ENCODE measurements at places on chromosomes 7 and 10.

DNA sequence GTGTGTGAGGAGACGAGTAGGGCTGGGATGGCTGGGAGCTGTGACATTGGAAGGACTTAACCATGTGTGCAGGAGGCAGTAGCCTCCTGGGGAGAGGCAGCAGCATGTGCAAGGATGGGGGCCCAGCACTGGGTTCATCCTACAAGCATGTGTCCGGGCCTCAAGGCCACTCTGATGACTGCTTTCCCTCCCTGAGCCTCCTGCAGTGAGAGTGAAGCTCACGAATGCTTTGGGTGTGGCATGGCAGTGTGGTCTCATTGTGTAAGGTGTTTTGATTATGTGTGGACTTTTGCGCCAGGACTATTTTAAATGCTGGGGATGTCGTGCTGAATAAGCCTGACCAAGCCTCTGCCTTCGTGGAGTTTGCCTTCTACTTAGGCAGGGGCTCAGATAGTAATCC is 122.0 kb upstream of the INSYN2A start:
- no peak for DNase-seq

DNA sequence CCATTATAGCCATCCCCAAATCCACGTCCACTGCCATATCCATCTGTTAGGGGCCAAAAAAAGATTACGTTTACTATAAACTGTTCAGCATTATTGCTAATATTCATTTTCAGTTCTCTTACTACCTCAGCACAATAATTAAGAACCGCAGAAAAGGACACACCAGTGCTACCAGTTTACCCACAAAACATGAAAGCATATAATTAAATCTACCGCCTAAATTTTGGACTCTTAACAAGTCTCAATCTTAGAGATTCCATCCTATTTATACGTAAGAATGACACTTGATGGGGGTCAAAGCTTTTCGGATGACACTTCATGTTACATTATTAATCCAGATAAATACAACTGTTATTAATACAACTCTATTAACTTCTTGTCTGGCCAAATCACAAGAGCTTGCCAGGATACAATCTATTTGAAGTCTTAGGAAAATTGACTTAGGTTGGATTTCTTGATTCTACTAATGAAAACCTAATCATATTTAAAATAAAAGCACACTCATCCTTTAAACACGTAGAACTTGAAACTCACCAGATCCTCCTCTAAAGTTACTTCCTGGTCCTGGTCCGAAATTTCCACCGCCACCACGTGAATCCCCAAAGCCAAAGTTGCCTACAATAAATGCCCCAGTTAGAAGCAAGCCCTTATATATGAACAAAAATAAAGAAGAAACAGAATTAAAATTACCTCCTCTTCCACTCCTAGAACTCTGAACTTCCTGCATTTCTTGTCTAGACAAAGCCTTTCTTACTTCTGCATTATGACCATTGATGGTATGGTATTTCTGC is 4.5 kb downstream of the HNRNPA2B1 start:
- no peak for DNase-seq

GRCh38 chr10:30036811-30037210 is 22.6 kb downstream of the JCAD start:
- no peak for DNase-seq

DNA sequence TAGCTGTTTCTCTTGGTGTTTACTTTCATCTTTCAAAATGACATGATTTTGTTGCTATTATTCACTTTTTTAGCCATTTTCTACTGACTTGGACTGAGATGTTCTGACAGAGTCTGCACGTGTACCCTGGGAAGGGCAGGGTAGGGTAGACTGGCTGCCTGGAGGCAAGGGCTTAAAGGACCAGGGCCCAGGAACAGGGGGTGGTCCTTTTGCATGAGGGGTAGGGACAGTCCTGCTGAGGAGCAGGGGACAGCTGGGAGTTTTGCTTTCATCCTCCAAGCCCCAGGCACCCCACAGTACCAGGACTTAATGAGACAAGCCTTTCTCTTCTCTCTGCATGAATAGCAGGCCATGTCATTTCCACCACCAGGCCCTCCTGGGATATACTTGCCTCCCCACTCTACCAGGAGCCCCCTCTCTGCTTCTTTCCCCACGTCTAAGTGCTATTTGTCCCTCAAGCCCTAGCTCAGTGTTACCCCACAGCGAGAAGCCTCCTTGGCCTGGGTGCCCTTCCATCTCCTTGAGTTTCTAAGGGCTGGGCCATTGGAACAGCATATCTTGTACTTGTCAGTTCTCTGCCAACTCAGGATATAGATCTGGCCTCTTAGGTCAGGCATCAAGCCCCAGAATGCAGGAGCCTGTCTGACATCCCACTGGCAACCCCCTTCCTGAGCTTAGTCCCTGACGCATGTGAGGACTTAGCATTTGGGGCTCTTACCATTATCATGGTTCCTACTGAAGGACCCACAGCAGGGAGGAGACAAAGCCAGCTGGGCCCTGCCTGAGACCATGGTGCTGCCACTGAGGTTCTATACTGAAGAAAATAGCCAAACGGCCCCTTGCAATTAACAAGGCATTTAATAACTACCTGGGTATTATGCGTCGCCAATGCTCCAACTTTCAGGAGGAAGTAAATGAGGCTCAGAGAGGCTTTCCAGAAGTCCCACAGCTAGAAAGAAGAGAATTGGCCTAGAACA is 78.4 kb upstream of the UNC5B start:
- DNase-seq = no peak

DNA sequence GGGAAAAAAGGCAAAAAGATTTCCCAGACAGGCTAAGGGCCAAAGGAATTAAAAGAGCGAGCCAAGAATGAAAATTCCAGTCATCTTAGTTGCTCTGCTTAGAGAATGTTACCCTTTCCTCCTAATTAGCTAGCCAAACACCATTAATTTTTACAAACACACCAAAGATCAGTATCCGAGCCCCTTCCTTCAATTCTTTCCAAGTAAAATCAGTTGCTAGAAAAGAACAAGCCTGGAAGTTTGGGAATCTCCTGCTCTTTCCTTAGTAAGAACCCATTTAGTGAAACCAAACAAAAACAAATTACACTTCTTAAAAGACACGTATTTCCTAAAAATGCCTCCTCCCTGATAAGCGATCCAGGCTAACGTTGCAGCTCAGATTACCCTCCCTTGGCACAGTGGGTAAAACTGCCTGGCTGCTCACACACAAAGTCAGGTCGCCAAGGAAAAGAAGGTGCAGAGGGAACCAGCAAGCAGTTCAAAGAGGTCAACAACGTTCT is 57.1 kb upstream of the ABLIM1 start:
- DNase-seq = no peak

GRCh38 chr7:127359011-127359410 is 33.5 kb downstream of the ZNF800 start:
- DNase-seq = no peak

GRCh38 chr10:43452356-43452914 is 15.5 kb downstream of the ZNF487 start:
- no peak for DNase-seq

- no peak for DNase-seq
These were observed 472.8 kb upstream of the STEAP1 start for GRCh38 chr7:89681448-89681847.

All from GM12864 (cell line).